Mesenteric fat pad (tissue), 1 donor: ENCODE measurements at places on chromosomes 4 and X. TPM values are rescaled to one million over a fixed set of nuclear protein-coding genes. Genes with fewer than 3 reads are reported as not detected.

The ARHGAP6 gene
- total RNA-seq = 9.5 TPM

The ATP2B3 gene
- not detected for total RNA-seq

DNA sequence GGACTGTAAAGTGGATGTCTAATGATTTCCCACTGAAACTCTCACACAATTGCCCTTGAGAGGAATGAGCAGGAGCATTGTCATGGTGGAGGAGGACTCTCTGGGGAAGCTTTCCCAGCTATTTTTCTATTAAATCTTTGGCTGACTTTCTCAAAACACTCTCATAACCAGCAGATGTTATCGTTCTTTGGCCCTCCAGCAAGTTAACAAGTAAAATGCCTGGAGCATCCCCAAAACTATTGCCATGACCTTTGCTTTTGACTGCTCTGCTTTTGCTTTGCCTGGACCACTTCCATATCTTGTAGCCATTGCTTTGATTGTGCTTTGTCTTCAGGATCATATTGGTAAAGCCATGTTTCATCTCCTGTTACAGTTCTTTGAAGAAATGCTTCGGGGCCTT, 120.2 kb upstream of the PDE5A start:
- no peak for DNase-seq

- no peak for DNase-seq
Measured at GRCh38 chrX:69179380-69179911, 14.2 kb upstream of the PJA1 start.

DNA sequence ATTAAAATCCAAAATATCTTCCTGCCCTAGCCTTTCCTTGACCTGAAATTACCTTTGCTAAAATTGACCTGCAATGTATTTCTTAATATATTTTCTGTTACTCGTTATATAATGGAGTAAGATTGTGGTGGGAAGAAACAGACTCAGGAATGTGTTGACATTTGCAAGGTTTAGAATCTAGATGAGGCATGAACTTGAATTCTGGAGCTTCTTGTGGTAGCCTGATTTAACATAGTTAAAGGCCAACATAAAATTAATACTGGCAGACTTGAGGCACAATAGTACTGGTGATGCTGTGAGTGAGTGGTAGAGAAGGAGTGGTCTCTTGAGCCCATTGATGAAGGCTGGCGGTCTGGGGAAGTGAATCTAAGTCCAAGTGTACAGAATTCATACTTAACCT, 197.9 kb upstream of the SPRY1 start:
- no peak for DNase-seq

DNA sequence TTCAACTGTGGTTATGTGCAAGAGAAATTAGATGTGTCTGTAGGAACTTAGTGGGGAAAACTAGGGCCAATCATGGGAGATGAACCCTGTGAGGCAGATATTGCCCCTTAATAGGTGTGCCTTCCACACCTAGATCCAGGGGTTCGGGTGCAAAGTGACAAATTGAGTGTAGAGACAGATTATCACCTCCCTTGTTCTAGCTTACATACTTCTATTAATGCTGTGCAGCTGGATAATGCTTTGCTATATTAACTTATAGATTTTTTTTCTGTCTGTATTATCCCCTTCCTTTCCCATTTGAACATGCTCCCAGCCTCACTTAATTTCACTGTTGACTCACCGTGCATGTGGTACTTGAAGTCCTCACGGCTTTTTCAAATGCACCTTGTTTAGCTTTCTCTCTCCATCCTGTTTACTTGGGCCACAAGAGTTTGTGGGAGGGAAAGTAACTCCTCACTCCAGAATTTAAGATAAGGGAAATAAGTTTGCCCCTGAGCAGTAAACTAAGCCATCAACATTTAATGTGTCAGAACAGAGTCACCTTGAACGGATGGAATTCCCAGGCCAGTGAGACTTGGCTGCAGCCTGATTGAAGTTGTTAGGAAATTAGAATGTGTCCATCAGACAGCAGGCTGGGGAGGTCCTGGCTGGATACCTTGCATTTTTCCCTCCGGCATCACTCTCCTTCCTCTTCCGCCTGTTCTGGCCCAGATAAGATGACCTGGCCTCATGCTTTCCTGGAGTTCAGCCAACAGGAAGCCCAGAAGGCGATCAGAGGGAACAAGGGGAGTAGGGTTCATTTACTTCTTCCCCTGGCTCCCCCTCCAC, 478.4 kb downstream of the BCOR start:
- no peak for DNase-seq

DNA sequence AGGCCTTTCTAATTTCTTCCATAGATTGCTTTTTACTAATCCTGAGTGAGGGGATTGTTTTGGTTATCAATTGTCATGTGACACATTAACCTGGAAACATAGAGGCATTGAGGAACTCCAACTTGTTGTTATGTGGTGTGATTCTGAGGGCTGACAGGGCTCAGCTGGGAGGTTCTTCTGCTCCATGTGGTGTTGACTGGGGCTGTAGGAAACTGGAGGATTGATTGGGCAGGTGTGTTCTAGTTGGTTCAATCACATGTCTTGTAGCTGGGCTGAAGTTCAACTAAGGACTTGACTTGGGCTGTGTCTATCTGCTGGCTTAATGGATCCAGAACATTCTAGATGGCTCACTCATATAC, 10.8 kb upstream of the CRLF2 start:
- peak; percentile 35 for DNase-seq

DNA sequence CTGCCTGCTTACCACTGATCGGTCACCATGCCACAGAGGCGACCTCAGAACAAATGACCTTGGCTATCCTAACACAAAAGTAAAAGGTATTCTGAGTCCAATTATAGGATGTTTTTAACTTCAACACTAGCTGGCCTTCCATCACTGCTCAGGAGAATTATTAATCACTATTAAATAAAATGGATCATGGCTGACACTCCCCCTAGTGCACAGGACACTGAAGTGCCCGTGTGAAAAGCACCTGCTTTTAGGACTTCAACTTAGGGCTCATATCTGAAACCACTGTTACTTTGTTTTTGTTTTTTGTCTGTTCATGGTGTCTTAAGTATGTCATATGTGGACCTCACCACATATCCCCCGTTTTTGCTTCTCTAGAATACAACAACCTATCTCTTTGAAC, 33.9 kb downstream of the STX18 start:
- no peak for DNase-seq

DNA sequence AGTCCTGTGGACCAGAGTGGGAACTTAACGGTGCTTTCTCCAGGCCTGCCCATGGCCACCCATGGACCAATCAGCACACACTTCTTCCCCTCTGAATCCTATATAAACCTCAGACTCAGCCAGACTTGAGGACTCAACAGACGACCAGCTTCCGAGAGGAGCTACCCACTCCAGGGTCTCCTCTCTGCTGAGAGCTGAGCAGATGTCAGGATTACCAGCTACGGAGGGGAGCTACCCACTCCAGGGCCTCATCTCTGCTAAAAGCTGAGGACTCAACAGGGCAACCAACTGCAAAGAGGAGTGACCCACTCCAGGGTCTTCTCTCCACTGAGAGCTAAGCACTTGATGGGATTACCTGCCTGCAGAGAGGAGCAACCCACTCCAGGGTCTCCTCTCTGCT, 80.0 kb upstream of the DDX60 start:
- DNase-seq = no peak
